ENCODE measurements at places on chromosomes 3 and 15. TPM values are rescaled to one million over a fixed set of nuclear protein-coding genes. Genes with fewer than 3 reads are reported as not detected.

GRCh38 chr3:66299891-66300290 is 79.1 kb downstream of the SLC25A26 start:
- no peak for DNase-seq
- no peaks in the 10 kb centered on the region for H3K27me3 ChIP-seq
- H3K27ac ChIP-seq = no peak overlapping the region
- no peak overlapping the region for H3K4me3 ChIP-seq
- no peaks in the 10 kb centered on the region for H3K4me1 ChIP-seq

DNA sequence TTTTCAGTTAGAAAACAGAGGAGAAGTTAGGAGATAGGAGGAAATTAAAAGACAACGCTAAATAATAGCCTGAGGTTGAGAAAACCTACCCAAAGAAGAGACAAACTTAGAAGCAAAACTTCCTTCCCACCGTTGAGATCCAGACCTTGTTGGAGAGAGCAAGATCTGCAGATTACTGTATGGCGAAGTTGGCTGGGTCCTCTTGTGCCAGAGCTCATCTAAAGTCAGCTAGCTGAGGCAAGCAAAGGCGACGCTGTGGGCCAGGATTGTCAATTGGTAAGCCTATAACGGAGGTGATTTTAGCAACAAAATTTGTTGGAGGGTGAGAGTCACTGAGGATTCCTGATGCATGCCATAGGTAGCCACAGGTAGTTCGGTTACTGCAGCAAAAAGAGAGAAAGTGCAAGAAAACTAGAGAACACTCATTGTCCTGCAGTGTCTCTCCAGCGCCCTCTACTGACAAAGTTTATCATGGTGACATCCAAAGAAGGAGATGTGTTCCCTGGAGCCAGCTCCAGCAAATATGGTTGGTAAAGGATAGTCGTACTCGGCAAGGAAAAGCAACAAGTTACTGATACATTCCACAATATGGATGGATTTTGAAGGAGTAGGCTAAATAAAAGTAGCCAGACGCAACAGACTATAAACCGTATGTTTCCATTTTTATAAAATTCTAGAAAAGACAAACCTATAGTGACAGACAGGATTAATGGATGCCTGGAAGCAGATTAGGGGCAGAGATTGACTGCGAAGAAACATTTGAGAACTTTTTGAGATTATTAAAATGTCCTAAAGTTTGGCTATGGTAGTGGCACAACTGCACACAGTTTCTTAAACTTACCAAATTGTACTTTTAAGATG is 9.8 kb upstream of the OR5K4 start:
- no peak overlapping the region for H3K4me3 ChIP-seq
- no peaks in the 10 kb centered on the region for H3K36me3 ChIP-seq
- H3K4me1 ChIP-seq = no peaks in the 10 kb centered on the region
- no peak overlapping the region for H3K27ac ChIP-seq

DNA sequence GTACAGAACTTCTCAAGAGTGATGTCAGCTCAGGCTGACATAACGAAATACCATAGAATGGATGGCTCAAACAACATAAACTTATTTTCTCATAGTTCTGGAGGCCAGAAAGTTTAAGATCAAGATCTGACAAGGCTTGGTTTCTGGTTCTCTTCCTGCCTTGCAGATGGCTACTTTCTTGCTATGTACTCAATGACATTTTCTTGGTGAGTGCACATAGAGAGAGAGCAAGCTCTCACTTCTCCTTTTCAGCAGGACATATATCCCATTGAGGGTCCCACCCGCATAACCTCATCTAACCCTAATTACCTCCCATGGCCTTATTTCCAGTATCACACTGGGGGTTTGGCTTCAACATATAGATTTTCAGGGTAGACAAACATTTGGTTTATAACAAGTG is 1072.1 kb downstream of the PLOD2 start:
- H3K36me3 ChIP-seq = no peaks in the 10 kb centered on the region
- no peak overlapping the region for H3K27ac ChIP-seq
- DNase-seq = no peak
- H3K4me3 ChIP-seq = no peak overlapping the region
- H3K27me3 ChIP-seq = no peaks in the 10 kb centered on the region

DNA sequence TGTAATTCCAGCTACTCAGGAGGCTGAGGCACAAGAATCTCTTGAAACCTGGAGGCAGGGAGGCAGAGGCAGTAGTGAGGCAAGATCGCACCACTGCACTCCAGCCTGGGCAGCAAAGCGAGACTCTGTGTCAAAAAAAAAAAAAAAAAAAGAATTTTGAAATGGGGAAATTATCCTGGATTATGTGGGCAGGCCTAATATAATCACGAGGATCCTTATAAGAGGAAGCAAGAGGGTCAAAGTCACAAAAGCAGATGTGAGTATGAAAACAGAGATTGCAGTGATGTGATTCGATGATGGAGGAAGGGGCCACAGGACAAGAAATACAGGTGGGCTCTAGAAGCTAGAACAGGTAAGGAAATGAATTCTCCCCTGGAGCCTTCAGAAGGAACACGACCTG is 159.6 kb downstream of the LEKR1 start:
- no peak for DNase-seq
- no peaks in the 10 kb centered on the region for H3K27me3 ChIP-seq
- no peaks in the 10 kb centered on the region for H3K4me1 ChIP-seq
- H3K4me3 ChIP-seq = no peak overlapping the region
- H3K36me3 ChIP-seq = no peaks in the 10 kb centered on the region

DNA sequence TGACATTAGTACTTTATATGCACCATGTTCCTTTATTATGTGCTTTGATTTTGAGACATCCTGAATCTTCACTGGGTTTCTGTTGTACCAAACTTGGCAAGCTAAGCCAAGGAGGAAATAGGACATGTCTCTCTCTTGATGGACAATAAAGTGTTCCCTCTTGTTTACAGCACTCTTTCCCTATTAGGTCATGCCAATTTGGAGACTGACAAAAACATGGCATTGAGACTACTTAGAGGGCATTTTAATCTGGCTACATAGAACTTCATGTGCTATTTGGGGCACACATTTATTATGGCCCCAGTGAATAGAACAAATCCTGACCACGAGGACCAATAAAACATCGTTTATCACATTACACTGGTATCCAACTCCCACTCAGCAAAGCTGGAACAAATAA is 85.3 kb upstream of the TNFSF10 start:
- no peaks in the 10 kb centered on the region for H3K36me3 ChIP-seq
- H3K4me1 ChIP-seq = peaks cover 10% of the 10 kb centered on the region
- no peak overlapping the region for H3K4me3 ChIP-seq
- H3K27me3 ChIP-seq = no peaks in the 10 kb centered on the region
- H3K27ac ChIP-seq = no peak overlapping the region
- DNase-seq = no peak

DNA sequence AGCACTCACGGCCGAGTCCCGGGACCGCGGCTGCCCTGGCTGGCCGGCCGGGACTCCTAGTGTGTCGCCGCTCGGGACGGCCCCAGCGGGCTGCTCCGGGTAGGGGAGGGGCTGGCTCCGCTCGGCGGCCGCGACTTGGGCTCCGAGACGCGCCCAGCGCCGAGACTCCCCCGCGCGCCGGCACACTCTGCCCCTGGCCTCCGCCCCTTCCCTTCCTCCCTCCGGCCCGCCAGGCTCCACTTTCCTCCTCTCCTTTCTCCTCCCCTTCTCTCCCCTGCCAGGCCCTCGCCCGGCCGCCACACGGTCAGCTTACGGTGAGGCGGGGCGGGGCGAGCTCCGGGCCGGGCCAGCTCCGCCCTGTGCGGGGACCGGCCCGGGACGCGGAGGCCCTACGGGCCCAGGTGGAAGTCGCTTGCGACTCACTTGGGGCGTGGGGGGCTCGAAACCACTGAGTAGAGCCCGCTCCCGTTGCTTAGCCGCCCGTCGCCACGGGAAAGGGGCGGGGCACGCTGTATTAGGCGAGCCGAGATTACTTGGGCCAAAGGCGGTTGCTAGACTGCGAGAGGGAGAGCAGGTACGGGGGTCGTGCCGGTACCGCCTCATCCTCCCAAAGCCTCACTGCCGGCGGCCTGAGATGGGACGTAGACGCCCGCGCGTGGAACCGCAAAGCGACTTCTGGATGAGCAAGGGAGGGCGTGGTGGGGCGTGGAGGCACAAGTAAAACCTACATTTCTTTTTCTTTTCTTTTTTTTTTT is at the start of gene ITGB5:
TSS of gene ITGB5 (minus strand) at position 189 of the 755 bp plus-strand sequence. CDS start 365 bp downstream, outside the sequence.
- H3K27ac ChIP-seq = peak within 1 kb of the TSS; percentile 97
- H3K4me3 ChIP-seq = peak within 1 kb of the TSS; percentile 71
- no peaks in the 10 kb centered on the region for H3K36me3 ChIP-seq
- H3K4me1 ChIP-seq = peaks cover 34% of the 10 kb centered on the region
- DNase-seq = peak; percentile 86

GRCh38 chr3:19183584-19183983 is 35.3 kb downstream of the KCNH8 start:
- no peak for DNase-seq
- H3K4me3 ChIP-seq = no peak overlapping the region
- H3K4me1 ChIP-seq = peaks cover 10% of the 10 kb centered on the region
- H3K36me3 ChIP-seq = no peaks in the 10 kb centered on the region
- H3K27me3 ChIP-seq = no peaks in the 10 kb centered on the region
- no peak overlapping the region for H3K27ac ChIP-seq

- DNase-seq = peak; percentile 71
- H3K27ac ChIP-seq = no peak overlapping the region
- H3K4me3 ChIP-seq = peak overlapping the region; percentile 61
- H3K36me3 ChIP-seq = no peaks in the 10 kb centered on the region
- peaks cover 84% of the 10 kb centered on the region for H3K27me3 ChIP-seq
Measured at GRCh38 chr3:169659820-169660674, 3.5 kb downstream of the MECOM start.

- no peak for DNase-seq
- peaks cover 15% of the 10 kb centered on the region for H3K4me1 ChIP-seq
- H3K27me3 ChIP-seq = no peaks in the 10 kb centered on the region
- H3K4me3 ChIP-seq = no peak overlapping the region
- H3K36me3 ChIP-seq = no peaks in the 10 kb centered on the region
Measured at GRCh38 chr3:129310111-129311011, 31.7 kb downstream of the HMCES start.

- no peak for DNase-seq
- no peak overlapping the region for H3K4me3 ChIP-seq
- no peaks in the 10 kb centered on the region for H3K4me1 ChIP-seq
- H3K36me3 ChIP-seq = no peaks in the 10 kb centered on the region
Measured at GRCh38 chr3:132964266-132964665, 73.9 kb upstream of the TMEM108 start.

DNA sequence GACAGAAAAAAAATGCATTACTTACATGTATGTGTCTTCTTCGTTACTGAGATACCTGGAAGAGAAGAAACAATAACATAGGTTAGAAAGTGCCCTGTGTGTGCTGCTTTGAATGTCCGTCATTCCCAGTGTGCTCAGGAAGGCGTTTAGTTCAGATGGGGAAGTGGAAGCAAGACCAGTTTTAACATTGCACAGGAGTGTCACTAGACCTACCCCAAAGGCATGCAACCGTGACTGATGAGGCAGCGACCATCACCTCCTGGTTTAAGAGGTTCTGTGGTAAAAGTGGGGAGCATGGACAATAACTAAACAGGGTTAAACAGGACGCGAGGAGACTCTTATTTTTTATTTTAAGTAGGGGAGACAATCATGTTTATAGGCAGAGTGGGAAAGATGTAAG is 199.7 kb upstream of the ICE2 start:
- peaks cover 9% of the 10 kb centered on the region for H3K4me1 ChIP-seq
- H3K36me3 ChIP-seq = no peaks in the 10 kb centered on the region
- H3K4me3 ChIP-seq = no peak overlapping the region
- no peaks in the 10 kb centered on the region for H3K27me3 ChIP-seq
- H3K27ac ChIP-seq = no peak overlapping the region

DNA sequence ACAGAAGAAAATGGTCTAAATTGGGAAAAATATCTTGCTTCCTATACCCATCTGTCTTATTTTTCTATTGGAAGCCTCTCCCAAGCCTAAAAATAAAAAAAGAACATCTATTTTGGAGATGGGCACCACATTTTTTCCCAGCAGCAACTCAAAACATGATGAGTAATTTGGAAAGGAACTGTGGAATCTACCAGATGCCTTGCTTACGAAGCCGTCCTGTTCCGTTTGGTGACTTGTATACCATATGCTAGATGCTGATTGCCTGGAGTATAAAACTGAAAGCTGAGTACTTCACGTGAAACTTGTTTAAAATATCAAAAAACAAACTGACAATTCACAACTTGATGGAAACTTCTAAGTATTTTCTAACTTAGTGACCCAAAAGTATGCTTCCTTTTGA is 491.0 kb downstream of the ROBO2 start:
- no peaks in the 10 kb centered on the region for H3K36me3 ChIP-seq
- no peak overlapping the region for H3K4me3 ChIP-seq
- no peaks in the 10 kb centered on the region for H3K4me1 ChIP-seq
- DNase-seq = no peak
- no peaks in the 10 kb centered on the region for H3K27me3 ChIP-seq

GRCh38 chr15:33506781-33507296 is 196.1 kb downstream of the RYR3 start:
- no peaks in the 10 kb centered on the region for H3K27me3 ChIP-seq
- peak; percentile 65 for DNase-seq
- H3K4me3 ChIP-seq = no peak overlapping the region
- no peaks in the 10 kb centered on the region for H3K4me1 ChIP-seq
- peak overlapping the region; percentile 84 for H3K27ac ChIP-seq

DNA sequence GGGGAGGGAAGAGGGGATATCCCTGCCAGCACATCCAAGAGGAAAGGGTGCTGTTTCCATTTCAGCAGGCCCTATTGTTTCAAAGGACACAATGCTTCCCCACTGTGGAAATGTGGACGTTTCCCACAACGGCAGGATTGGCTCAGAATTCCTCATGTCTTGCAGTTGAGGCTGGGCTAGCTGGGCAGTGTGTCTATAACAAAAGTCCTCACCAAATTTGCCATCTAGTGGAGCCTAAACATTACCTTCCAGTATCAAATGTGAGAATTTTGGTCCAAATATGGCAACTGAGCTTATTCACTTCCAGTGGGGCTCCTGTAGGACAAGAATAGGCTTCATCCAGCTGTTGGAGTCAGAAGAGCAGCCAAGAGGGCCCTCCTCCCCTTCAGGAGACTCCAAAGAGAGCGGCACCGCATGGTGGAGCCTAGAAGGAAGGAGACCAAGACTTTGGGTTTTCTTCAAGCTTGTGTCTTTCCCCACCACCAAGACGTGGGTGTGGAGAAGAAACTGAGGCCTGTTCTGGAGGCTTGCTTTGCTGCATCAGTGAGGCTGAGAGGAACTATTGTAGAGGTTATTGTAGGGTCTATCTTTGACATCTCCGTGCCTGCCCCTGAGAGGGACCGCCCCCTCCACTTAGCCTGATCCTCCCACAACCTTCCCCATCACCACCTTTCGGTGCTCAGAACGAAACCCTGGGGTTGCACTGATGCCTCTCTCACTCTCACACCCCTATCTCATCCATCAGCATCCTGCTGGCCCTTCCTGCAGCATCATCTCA is 45.3 kb upstream of the SLCO2A1 start:
- H3K36me3 ChIP-seq = no peaks in the 10 kb centered on the region
- no peaks in the 10 kb centered on the region for H3K27me3 ChIP-seq
- H3K4me3 ChIP-seq = no peak overlapping the region
- H3K27ac ChIP-seq = no peak overlapping the region
- no peak for DNase-seq
- no peaks in the 10 kb centered on the region for H3K4me1 ChIP-seq

Gene LRRC15
- 0.05 TPM for polyA plus RNA-seq

Gene CEMIP
- 0.27 TPM for polyA plus RNA-seq

Gene PLAAT1
- 6.6 TPM for polyA plus RNA-seq

Gene RPL22L1
- 470 TPM for polyA plus RNA-seq
